ENCODE measurements at places on chromosomes 11 and 22. TPM values are rescaled to one million over a fixed set of nuclear protein-coding genes. Genes with fewer than 3 reads are reported as not detected.

GRCh38 chr11:103619480-103619879 lies 417.0 kb upstream of the DDI1 start:
- no peak for DNase-seq

SLC5A1 gene
- 13.7 TPM for total RNA-seq

MARK2 gene
- 16.9 TPM for total RNA-seq

DNA sequence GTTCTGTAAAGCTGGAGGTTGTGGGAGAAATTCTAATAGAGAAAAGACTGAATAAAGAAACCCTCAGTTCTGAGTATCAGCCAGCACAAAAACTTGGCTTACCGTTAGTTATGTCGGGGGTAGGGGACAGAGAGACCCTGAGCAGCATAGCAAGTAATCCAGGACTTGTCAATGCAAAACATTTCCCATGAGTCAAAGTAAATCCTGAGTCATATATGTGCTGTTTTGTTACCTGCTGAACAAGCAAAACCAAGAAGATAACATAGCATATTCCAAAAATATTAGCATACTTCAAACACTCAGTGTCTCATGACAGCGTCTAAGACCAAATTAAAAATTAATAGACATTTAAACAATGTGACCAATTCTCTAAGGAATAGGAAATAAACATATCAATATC lies 75.1 kb upstream of the LUZP2 start:
- DNase-seq = no peak

NCR3LG1 gene
- 1.8 TPM for total RNA-seq

GRCh38 chr11:76808171-76808570 lies 25.0 kb downstream of the TSKU start:
- no peak for DNase-seq

CD3D gene
- 0.59 TPM for total RNA-seq

Data from skin of body (tissue), 3 donors.